ENCODE measurements at places on chromosomes 4 and X.

DNA sequence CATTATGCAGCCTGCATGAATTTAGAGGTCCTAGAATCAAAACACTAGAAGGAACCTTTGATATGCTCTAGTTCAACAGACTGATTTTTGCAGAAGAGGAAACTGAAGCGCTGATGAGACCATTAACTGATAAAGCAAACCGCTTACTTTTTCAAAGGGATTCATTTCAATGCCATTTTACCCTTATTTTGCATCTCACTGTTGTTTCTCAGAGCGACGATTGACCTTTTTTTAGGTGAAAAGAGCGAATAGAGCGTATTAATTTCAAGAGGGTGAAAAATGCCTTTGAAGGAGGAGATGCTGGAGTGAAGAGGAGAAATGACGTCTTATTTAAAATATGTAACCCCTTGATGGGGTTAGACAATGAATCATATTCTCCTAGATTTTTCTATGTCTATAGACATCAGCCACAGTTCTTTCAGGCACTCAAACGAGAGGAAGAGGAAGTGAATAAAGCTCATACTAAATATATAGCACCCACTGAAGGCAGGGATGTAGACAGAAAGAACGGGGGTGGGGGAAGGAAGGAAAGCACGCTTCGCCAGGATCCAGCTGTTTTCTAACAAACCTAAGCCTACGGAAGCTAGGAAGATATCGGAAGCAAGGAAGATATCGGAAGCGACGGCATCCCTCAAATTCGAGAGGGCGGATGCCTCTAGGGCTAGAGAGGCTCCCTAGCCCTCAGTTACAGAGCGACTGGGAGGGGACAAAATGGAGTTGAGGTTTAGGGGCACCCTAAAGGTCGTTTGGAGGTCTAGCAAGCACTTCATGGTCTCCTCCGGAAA, 848 bp downstream of the ACSL4 start:
- peak; percentile 9 for DNase-seq

GRCh38 chr4:139916041-139916440, 237.9 kb downstream of the MAML3 start:
- DNase-seq: no peak

GRCh38 chr4:19636451-19636850, 615.3 kb upstream of the SLIT2 start:
- DNase-seq: no peak

- DNase-seq: no peak
Observed at GRCh38 chrX:10050481-10050880, 83.3 kb downstream of the CLDN34 start.

DNA sequence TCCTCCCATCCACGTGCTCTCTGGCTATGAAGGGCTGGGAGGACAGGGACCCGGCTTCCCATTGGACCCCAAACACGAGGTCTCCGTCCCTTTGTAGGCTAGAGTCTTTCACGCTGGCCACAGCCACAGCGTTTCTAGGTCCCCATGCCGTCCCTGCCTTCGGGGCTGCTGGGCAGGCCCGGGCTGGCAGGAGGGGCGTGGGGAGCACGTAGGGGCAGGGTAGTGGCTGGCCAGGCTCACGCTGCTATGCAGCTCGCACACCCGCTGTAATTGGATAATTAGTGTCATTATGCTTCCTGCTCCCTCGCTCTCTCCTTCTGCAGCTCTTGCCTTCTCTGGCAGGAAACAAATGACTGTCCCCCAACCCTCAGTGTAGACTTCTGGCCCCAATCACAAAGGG, 9.8 kb downstream of the ATP2B3 start:
- no peak for DNase-seq

- no peak for DNase-seq
Observed at GRCh38 chr4:74366367-74366911, 1.5 kb downstream of the EREG start.

GRCh38 chr4:87916626-87917025, 58.9 kb upstream of the SPP1 start:
- no peak for DNase-seq

DNA sequence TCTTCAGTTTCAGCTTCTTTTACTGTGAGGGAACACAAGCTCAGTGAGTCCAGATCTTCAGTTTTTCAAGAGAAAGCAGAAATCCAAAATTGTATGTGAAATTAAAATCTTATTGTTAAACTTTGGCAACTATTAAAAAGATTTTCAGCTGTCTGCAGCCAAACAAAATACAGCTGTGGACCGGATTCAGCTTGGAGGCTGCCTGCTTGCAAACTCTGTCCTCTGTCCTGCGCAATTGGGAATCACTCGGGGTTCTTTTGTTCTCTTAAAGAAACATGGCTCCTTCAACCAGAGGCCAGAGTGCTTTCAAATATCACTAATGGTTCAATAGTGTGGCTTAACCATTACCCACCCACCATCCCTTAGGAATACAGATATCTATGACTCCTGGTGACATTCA, 201.2 kb downstream of the CHIC2 start:
- DNase-seq: no peak

DNA sequence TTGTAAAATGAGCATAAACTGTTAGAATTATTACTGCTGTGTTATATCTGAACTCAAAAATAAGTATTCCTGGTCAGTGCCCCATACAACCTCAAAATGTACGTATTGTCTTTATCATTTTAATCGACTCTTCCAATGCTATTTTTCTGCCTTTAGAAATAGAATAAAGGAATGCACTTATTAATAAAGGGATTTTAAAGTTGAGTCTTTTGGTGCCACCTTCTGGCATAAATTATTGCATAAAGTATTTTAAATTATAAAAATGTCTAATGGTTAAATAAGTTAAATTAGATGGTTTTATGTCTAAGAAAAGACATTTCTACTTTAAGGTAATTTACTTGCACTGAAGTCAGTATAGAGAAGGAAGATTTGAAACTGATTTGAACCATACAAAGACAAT, 424.0 kb upstream of the NDST4 start:
- no peak for DNase-seq

- DNase-seq: no peak
Observed at GRCh38 chr4:68984947-68985346, 33.3 kb upstream of the UGT2A3 start.

DNA sequence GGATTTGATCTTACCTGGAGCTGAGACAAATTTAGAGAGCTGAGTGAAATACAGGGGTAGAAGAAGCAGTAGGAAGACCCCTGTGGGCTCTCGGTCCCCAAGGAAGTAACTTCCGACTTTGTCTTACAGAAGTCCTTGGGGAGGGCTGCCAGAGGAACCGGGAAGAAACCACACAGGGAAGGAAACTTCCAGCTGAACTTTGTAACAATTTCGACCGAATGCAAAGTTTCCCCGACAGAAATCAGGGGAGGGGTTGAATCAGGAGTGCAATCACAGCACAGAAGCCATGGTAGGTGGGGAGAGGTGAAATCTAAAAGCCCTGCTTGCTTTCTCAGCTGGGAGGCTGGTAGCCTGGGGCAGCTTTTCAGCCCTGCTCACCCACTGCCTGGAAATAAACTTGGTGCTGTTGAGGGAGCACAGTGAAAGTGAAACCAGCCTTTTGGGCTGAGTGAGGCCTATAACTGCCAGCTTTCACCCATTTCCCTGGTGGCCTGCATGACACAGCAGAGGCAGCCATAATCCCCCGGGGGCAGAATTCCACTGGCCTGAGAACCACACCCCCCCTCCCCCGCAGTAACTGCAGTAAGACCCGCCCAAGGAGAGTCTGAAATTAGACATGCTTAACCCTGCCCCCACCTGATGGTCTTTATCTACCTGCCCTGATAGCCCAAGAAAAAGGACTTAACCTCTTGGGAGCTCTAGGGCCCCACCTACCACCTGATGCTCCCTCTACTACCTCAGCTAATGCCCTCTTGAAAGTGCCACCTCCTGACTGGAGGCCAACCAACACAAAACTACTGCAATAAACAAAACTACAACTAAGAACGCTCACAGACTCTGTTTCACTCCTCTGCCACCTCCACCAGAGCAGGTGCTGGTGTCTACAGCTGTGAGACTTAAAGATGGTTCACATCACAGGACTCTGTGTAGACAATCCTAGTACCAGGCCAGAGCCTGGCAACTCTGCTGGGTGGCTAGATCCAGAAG, 248.2 kb downstream of the PARM1 start:
- no peak for DNase-seq

GRCh38 chr4:5718411-5718810, 7.4 kb downstream of the EVC start:
- no peak for DNase-seq

- no peak for DNase-seq
Observed at GRCh38 chr4:52263607-52264006, 212.5 kb downstream of the SPATA18 start.

GRCh38 chrX:118652717-118653116, 74.7 kb upstream of the IL13RA1 start:
- no peak for DNase-seq

DNA sequence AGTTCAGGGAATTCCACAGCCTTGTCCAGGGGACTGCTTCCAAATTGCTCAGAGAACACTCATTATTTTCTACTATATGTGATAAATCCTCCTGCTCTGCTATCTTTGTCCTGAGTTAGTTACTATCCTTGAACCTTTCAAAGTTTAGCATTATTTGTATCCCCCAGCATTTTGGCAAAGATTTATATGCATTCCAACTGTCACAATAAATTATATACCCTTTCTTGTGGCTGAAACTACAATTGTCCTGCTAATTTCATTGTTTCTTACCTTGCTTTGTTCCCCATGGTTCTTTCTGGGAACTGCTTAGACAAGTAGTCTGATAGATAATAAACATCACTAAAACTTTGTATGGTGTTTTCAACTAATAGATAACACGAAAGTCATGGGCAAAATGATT, 40.5 kb downstream of the TECRL start:
- DNase-seq: no peak

- no peak for DNase-seq
Observed at GRCh38 chr4:53563824-53564223, 27.5 kb downstream of the LNX1 start.

GRCh38 chr4:17317526-17317925, 194.4 kb downstream of the QDPR start:
- DNase-seq: no peak

DNA sequence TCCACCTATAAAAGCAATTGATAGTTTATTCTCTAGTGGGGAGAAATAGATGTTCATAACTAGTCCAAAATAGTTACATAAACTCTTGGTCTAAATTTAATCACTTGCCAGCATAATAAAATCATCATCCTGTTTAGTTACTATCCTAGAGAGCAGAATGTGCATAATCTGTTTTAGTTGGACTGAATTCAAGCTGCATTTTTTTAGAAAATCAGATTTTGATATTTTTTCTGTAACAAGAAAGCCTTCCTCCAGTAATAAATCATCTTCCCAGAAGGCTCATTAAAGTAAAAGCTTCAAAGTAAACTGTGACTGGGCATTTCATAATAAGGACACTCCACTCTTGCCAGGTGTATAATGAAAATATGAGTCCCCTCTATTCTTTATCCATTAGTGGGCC, 453.1 kb downstream of the TRAM1L1 start:
- no peak for DNase-seq

DNA sequence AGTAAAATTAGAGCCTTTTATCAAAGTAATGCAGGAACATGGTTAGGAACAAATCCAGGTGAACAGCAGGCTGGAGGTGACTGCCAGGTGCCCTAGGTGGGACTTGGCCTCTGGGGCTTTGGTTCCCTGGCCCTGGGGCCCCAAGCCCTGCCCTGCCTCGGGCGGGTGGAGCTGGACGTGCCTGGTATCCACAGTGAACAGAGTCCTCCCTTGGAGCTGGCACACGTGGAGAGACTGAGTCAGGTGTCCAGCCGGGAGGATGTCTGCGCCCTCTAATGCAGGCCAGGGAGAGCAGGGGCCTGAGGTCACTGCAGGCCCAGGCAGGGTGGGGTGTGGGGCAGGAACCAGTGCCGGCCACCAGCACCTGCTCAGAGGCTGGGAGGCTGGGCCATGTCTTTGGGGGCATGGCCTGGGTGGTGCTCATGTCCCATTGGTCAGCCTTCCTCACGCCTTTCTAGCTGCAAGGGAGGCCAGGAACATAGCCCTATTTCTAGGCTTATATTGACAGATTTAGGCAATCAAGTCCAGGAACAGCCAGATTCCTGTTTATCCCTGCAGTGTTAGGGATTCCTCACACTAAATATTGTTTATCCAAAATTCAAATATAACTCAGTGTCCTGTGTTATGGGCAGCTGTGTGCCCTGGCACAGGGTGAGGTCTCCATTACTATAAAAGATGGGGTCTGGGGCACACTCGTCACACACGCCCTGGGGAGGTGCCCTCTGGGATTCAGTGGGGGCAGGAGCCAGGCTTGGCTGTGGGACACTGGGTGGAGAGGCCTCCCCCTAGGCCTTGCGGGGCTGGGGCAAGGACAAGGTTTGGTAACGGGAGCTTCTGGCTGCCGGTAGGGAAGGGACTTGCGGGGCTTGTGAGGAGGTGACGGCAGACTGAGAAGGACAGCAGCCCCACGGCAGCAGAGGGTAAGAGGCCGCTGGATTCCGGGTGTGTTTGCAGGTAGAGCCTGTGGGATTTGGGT, 14.3 kb upstream of the NAT8L start:
- no peak for DNase-seq

DNA sequence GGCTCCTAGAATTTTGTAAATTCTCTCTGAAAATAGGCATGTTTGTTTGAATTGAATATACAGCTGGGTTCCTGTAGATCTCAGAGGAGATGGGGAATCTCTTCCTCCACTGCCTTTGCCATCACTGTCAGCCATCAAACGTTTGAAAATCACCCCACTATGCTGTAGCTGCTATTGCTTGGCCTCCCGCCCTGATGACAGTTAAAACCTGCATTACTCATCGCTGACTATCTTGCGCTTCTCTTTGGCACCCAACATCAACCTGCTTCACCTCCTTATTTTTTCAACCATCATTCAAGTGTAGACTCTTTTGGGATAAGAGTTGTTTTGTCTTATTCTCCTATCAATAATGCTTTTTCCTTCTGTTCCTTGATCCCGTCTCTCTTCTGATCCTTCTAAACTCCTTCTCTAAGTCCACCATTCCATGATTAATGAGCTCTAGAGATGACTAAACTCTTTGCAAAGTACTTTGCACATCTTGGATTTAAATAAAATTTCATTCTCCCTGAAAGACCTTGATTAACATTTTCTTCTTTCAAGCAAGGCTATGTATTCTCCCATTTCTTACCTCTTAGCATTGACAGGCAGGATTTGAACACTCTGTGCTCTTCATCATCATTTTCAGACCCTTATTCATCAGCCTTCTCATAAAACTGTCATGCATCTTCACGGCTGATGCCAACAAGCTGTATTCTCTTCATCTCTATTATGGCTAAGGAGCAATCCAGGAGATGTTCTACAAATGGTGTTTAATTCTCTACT, 133.0 kb downstream of the SNCA start:
- DNase-seq: no peak

DNA sequence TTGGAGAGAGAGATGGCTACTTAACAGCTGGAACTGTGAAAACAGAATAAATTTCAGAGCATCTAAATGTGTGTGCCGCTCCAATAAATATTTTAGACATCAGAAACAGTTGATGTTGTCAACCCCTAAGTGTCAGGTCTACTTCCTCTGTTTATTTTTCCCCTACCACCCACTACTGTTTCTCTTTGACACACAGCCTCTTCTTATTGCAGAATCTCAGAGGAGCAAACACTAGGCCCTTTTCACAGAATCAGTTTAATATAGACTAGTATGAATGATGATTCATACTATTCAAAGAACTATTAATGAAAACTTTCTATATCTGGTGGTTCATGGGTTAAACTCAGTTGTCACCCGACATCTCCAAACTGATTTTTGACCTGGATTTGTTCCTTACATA, 33.9 kb downstream of the NAA11 start:
- DNase-seq: no peak

GRCh38 chrX:110004731-110005369, 1.9 kb downstream of the TMEM164 start:
- no peak for DNase-seq
